ENCODE measurements at places on chromosomes 1 and 21.
A peak's percentile ranks its signal among the peaks of the same experiment; 100 is the strongest.

DNA sequence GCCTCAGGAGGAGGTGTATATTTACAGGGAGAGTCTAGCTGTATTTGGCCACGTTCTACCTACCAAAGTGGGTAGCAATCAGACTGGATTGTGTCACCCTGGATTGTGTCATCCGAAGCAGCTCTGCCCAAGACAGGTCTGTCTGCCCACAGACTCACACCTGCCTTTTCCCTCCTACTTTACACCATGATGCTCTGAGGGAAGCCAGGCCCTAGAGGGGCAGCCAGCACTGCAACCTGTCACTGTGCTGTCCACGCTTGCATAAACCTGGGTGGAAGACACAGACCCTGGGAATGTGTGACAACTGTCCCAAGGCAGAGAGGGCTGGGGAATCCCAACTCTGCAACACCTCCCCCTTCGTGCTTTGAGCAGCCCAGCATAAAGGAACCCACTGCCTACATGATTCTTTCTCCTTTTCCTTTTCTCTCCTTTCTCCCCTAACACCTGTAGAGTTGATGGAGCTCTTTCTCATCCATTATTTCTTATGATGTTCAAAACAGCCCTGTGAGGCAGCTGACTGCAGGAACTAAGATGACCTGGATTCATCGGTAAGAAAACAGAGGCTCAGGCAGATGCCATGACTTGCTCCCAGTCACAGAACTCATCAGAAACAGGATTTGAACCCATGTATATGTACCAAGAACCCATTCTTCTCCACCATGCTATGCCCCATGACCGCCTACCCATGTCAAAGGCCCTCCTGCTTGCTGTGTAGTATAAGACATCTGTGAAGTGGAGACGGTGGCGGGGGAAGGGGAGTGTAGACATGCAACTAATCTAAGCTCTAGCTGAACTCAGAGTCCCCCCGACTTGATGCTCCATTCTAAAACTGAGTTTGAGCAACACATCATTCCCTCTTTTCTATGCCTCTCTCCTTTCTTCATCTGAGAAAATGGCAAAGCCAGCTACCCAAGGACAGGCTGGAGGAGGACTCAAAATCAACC lies 55.9 kb downstream of the ITPKB start:
- DNase-seq = no peak

DNA sequence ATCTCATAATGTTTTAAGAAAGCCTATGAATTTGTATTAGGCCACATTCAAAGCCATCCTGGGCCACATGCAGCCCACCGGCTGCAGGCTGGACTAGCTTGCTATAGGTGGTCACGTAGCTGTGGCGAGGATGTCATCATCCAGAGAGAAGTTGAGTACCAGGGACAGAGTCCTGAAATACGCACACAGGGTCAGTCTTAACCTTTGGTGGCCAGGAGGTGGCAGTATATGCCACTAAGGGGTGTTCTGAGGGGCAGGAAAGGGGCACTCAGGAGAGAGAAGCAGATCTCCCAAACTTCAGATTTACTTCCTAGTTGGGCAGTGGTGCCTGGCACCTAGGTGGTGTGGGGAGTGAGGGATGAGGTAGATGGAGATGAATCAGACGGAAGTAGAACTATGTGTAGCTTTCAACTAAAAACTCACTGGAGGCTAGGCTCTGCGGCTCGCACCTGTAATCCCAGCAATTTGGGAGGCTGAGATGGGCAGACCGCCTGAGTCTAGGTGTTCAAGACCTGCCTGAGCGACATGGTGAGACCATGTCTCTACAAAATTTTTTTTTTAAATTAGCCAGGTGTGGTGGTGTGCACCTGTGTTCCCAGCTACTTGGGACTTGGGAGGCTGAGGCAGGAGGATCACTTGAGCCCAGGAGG lies 16.3 kb upstream of the CDK18 start:
- peak; percentile 73 for DNase-seq

GRCh38 chr1:235014756-235015155 lies 113.9 kb downstream of the TOMM20 start:
- DNase-seq = no peak

DNA sequence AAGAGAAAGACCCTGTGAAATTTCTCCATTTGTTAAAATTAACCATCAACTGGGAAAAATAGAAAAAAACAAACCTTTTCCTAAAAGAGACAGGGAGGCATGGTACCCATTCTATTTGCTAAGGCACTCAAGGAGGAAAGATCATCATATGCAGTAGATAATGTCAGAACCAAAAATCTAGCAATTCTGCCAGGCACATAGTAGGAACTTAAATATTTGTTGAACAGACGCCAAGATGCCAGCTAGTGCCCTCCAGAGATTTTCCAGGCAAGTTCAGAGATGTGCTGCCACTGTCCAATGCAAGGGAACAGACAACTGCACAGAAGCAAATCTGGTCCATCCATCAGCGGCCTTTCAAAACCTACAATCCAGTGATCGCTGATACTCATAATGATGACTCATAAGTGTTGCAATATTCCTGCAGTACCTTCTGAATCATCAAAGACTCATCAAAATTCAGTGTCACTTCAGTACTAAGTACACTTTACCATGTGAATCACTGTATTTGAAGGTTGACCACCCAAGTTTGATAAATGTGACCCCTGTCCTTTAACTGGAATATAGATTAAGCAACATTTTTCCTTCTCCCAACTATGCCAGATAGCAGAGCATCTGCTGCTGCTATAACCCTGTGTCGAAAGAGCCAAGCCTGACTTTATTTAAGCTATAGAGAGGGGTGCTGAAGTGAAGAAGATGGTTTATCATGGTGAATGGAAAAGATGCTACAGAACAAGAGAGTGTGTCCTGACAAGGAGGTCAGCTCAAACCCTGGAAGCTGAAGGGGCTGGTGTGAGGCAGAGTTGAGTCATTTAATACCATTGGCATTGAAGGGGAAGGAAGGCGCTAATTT lies 99.1 kb downstream of the MT1HL1 start:
- DNase-seq = no peak

DNA sequence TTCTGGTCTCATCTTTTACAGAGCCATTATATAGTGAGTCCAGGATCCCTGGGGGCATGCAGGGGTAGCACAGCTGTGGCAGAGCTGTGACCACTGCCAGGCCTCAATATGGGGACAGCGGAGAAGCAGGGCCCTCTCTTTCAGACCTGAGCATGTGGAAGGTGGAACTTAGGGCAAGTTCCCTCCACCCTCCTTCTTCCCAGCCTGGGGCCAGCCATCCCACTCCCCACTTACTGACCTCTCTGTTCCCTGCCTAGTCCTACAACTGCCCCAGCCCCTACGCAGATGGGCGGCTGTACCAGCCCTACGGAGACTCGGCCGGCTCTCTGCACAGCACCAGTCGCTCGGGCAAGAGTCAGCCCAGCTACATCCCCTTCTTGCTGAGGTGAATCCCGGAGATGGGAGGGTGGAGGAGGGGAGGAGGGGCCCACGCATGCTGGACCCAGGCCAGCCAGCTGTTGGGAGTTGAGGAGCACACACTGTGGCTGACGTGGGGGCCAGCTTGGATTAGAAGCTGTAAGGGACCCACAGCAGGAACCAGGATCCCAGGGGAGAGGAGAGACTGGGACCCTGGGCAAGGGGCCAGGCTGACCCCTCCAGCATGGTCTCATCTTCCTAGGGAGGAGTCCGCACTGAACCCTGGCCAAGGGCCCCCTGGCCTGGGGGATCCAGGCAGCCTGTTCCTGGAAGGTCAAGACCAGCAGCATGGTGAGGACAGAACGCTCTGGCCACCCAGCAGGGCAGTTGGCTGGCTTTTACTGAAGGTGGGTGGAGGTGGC lies 10.7 kb downstream of the PSRC1 start:
- DNase-seq = no peak

DNA sequence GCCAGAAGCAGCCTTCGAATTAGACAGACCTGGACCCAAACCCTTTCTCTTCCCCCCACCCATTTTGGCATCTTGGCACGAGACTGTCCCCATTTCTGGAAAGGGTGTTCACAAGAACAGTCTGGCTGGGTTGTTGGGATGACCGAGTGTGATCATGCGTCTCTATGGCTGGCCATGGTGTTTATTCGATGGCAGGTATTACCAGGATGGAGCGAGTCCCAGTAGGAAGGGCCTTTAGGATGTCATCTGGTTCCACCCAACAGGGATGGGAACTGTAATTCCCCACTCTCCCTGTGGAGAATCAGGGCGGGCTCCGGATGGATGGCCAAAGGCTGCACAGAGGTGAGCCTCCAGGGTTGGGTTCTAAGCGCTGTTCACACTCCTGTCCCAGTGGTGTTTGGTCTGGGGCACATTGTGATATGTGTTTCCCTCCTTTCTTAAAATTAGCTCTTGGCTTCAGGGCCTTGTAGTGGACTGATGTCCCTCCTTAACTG lies 33.4 kb upstream of the ATP5PO start:
- DNase-seq = no peak

DNA sequence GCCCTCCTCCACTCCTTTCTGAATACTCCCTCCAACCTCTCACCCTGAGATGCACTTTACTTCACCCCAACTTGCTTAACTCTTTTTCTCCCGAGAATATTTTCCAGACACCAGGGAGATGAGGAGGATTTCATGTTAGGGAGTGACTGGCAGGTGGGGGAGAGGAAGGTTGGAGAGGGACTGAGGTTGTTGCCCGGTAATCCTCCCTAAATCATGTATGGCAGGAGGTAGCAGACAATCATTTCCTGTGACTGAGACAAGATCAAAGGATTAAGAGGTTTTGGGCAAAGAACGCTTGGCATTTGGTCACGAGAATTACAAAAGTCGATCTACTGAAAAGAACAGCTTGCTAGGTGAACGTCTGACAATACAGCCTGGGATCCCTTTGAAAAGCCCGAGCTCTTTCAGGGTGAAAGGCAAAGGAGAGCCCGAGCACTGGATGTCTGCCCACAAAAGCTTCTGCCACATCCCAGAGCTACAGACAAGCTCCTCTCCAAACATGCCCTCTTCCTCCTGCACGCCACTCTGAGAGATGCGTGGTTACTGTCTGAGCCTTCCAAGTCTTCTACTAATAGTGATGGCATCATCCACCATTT lies 154.1 kb downstream of the DAB1 start:
- no peak for DNase-seq

DNA sequence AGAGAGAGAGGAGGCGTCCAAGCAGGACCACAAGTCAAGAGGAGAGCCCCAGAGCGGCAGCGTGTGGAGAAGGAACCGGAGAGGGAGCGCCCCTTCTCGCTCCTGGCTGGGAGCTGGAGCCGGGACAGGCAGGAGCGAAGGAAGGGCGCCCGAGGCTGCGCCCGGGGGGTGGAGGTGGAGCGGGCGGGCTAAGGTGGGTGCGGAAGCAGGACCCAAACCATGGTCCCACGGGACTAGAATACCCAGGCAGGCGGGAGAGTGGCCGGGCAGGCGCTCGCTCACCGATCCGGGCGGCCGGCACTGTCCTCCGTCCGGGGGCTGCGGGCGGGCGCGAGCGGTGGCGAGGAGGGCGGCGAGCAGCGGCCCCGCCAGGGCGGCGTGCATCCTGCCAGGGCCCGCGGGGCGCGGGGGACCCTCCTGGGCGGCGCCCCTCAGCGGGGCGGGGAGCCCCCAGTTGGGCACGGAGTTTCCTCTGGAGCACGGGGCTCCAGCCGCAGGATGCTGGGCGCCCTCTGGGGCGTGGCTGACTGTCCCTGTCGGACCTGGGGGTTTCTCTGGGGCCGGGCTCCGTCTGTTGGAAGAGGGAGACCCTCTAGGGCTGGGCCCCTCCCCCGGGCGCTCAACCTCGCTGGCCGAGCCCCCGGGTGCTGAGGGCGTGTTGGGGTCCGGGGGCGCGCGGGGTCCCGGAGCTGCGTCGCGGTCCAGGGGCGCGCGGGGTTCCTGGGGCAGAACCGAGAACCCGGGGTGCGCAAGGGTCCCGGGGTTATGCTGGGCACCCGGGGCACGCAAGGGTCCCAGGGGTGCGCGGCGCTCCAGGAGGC lies 569 bp downstream of the TRABD2B start:
- no peak for DNase-seq

DNA sequence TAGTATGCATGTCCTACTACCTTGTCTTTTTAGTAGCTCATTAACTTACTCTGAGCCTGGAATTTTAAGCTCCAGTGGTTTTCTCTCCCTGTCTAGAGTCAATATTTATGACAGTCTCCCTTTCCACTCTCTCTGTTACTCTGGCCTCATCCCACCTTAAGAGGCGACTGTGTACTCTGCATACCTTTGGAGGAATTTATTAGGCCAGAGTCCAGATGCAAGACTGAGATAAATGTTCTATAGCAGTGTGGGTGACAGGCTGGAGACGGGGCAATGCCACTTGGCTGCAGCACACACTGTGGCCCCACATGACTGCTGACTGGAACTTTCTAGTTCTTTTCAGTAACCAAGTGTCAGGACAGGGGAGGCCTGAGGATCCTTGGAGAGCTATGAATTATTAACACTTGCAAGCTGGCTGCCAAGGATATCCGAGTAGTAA lies 4.1 kb upstream of the PDZK1 start:
- no peak for DNase-seq

DNA sequence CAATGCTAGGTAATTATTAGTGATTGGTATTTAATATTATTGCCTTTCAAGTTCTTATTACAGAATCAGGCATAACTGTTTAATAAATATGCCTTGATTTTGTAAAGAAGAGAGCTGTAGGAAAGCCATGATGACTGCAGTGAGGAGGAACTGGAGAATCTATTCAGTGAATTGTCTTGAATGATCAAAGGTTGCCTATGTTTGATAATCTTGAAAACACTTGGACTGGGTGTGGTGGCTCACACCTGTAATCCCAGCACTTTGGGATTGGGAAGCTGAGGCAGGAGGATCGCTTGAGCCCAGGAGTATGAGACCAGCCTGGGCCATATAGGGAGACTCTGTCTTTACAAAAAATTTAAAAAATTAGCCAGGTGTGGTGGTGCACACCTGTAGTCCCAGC lies 42.4 kb downstream of the FMN2 start:
- no peak for DNase-seq

DNA sequence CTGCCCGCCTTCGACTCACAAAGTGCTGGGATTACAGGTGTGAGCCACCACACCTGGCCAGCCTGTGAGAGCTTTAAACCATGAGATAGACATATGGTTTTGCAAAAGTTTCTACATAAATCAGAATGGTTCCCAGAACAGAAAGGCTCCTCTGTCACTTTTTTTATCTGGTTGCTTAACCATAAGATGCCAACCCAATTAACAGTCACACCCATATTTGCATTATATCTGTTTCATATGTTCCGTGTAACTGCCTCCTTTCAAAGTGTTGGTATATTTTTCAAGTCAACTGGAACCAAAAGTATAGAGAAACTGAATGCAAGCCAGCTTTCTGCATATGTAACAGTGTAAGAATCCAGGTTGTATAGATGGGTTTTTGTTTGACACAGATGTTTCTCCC lies 23.7 kb upstream of the RCC1 start:
- DNase-seq = no peak

DNA sequence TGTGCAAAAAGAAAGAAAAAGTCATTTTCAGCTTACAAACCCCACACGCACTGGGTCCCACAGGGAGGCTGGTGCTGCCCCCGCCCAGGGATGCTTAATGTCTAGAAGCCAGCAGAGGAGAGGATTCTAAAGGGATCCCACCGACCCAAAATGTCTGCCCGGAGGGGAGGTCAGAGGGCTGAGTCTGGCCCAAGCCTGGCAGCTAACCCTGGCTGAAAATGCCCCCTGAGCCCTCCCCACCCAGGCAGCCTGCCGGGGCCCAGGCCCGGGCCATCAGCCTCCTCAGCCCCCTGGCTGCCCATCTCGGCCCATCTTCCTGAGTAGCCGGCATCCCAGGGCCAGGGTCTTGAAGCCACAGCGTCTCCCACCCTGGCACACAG lies 33.5 kb downstream of the ACOT7 start:
- DNase-seq = no peak

- no peak for DNase-seq
Observed at GRCh38 chr1:172790245-172790644, 131.3 kb downstream of the FASLG start.
